Smooth muscle cell of the pulmonary artery (primary cell): ENCODE measurements at places on chromosomes 13 and 19. TPM values are rescaled to one million over a fixed set of nuclear protein-coding genes. Genes with fewer than 3 reads are reported as not detected.

The SIGLEC8 gene
- total RNA-seq, result not detected in 2 replicates

The NPHS1 gene
- total RNA-seq, result not detected in 2 replicates

The CCL25 gene
- total RNA-seq, result not detected in 2 replicates

The ZNF677 gene
- total RNA-seq, result 14.7 and 14.8 TPM in 2 replicates

The FLT1 gene
- total RNA-seq, result 3.2 and 3.8 TPM in 2 replicates

The MYO16 gene
- not detected in 2 replicates for total RNA-seq

The ATP7B gene
- total RNA-seq, result 2.7 and 3.5 TPM in 2 replicates

The CEACAM21 gene
- total RNA-seq, result not detected in 2 replicates

The ZNF345 gene
- 1.8 and 2.3 TPM in 2 replicates for total RNA-seq

The XPO4 gene
- 19.0 and 19.2 TPM in 2 replicates for total RNA-seq

The SYT5 gene
- 0.13 TPM in 1 of 2 replicates, not detected in the other for total RNA-seq

The DEDD2 gene
- 21.5 and 23.0 TPM in 2 replicates for total RNA-seq

The ZNF730 gene
- total RNA-seq, result 0.17 and 0.26 TPM in 2 replicates

The FXYD3 gene
- total RNA-seq, result not detected in 2 replicates
